NCI-H82 (cell line): ENCODE measurements at places on chromosomes 4 and X.

- peak; percentile 84 for DNase-seq
Measured at GRCh38 chr4:20422398-20422797, 170.7 kb downstream of the SLIT2 start.

- peak; percentile 1 for DNase-seq
Measured at GRCh38 chr4:179328627-179329026, 1886.4 kb upstream of the AGA start.

DNA sequence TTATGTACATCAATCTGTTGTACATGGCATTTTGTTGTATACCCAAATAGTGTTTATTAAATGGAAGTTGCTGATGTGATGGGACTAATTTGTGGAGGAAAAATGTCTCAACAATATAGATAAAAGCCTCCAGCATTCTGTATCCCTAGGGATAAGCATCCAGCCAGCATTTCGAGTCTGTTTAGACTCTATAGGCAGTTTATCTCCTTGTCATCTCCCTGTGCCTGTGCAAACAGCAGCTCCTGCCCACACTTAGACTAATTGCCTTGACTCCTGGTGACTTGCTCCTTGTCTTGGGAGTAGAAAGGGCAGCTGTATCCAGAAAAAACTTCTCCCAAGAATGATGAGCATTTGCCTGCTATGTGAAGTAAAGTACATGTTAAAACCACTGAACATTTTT, 83.8 kb downstream of the DOCK11 start:
- no peak for DNase-seq

GRCh38 chrX:37380256-37380655, 31.1 kb downstream of the PRRG1 start:
- no peak for DNase-seq

DNA sequence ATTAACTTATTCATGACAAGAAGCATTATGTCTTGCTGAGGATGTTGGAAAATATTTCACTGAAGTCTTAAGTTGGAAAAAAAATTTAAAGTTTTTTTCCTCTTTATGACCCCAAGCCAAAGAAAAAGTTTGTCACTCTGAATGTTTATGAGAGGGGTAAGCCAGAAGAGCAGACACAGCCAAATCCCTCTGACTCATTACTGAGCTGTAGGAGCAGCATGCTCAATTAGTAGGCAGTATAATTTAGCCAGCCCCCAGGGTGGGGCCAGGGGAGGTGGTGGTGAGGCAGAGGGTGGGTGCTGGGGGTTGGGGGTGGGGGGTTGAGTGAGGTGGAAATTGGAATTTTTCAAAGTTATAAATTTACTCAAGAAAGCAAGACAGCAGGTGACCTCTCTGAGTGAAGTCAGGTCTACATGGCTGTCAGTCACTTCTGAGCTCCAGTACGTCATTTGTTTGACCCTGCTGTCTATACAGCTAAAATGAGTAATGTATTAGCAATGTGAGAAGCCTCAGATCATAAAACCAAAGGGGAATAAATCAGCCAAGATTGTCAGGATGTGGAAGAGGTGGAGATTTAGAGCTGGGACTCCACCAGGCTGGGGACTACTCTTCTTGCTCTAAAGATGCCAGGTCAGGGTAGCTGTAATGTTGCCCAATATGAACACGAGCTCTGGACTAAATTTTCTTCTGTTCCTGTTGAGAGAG, 98.8 kb upstream of the NDP start:
- no peak for DNase-seq

GRCh38 chrX:22035236-22035635, 3.1 kb downstream of the PHEX start:
- no peak for DNase-seq

DNA sequence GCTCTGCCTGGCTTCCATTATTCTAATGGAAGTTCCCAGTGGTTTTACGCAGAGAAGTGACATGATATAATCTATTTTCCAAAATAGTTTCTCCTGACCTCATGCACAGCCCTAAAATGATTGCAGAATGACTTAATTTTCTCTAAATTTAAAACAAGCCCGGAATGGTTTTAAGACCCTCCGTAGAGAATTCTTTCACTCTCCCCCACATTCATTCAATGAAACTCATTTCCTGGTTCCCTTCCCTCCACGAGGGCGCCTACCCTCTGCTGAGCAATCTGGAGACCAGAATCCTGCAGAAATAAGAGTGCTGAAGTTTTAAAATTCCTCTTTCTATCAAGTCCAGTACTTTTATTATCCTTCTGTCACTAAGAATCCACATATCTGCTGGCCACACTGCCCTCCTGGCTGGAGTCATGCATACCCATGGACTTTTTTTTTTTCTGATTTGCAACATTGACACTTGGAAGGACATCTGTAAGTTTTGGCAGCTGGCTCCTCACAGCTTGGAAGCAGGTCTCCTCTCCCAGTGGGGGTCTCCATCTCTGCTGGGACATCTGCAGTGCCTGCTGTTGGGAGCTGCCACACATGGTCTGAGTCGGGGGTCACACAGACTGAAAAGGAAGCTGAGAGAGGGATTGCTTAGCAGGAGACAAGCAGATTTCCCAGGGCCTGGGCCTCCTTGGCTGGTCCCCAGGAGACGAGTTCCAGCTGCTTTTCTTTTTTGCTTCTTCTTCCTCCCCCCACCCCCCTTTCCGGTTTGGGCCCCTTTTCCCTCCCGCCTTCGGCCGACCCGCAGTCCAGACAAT, 86.1 kb downstream of the SOWAHB start:
- DNase-seq: no peak

GRCh38 chr4:40337051-40337450, 1.9 kb downstream of the CHRNA9 start:
- DNase-seq: no peak
